Spinal cord (tissue), 10 donors: ENCODE measurements at places on chromosomes 3 and 15.

DNA sequence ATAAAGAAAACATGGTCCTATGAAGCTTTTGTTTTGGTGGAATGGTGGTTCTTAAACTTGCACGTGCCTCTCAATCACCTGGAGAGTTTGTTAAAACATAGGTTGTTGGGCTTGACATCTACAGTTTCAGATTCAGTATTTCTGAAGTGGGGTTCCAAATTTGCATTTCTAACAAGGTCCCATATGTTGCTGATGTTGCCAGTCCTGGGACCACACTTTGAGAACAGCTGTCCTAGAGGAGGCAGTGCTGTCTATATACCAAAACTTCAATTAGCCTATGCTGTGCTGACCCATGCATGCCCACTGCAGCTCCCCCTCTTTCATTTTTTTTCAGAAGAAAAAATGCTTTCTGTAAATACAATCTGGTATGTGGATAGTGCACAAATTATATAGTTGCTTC lies 31.3 kb downstream of the ALCAM start:
- no peaks in the 10 kb centered on the region for H3K4me1 ChIP-seq
- H3K27ac ChIP-seq: no peak overlapping the region
- H3K27me3 ChIP-seq: no peaks in the 10 kb centered on the region
- DNase-seq: peak; percentile 43
- H3K4me3 ChIP-seq: no peak overlapping the region
- H3K36me3 ChIP-seq: no peaks in the 10 kb centered on the region

- peaks cover 10% of the 10 kb centered on the region for H3K4me1 ChIP-seq
- H3K27me3 ChIP-seq: no peaks in the 10 kb centered on the region
- no peaks in the 10 kb centered on the region for H3K36me3 ChIP-seq
- no peak overlapping the region for H3K4me3 ChIP-seq
- no peak for DNase-seq
- no peak overlapping the region for H3K27ac ChIP-seq
Measured at GRCh38 chr3:183577346-183577745, 21.8 kb upstream of the KLHL6 start.

DNA sequence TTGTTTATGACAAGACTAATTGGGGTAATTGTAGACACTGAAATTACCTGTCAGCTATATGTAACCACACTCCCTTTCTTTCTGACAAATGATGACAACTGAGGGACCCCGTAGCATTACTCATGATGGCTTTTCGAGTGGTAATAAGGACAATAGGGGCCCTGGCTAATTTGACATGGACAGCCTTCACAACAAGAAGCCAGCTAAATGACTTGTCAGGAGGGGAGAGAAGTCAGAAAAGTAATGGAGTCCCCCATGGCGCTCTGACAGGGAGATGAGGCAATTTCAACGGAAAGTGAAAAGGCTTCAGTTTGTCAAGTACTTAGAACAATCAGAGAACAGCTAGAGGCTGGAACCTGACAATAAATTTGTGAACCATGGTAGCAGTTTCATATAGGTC lies 177.3 kb downstream of the CDIN1 start:
- no peaks in the 10 kb centered on the region for H3K4me1 ChIP-seq
- no peak overlapping the region for H3K27ac ChIP-seq
- H3K4me3 ChIP-seq: no peak overlapping the region
- H3K36me3 ChIP-seq: no peaks in the 10 kb centered on the region
- no peaks in the 10 kb centered on the region for H3K27me3 ChIP-seq

DNA sequence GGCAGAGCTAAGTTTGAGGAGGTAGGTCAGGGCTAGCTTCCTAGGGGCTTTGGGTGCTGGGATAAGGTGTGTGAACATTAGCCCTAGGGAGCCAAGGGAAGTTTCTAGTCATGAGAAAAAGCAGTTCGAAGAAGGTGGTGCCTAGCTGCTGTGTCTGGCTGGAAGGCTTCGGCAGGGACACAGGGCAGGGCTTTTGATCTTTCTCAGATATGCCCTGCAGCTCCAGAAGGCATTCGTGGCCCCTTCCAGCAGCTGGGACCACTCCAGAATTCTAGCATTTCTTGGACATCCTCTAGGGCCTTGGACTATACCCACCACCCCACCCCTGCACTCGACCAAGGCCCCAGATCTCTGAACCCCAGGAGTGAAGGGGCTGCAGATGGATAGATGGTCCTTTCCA lies 88.6 kb downstream of the TOP2B start:
- no peaks in the 10 kb centered on the region for H3K4me1 ChIP-seq
- H3K27ac ChIP-seq: no peak overlapping the region
- no peaks in the 10 kb centered on the region for H3K27me3 ChIP-seq
- no peak for DNase-seq

- no peak for DNase-seq
- no peak overlapping the region for H3K4me3 ChIP-seq
- H3K27me3 ChIP-seq: no peaks in the 10 kb centered on the region
- H3K4me1 ChIP-seq: no peaks in the 10 kb centered on the region
- no peaks in the 10 kb centered on the region for H3K36me3 ChIP-seq
Measured at GRCh38 chr3:22380253-22380652, 629.2 kb upstream of the ZNF385D start.

DNA sequence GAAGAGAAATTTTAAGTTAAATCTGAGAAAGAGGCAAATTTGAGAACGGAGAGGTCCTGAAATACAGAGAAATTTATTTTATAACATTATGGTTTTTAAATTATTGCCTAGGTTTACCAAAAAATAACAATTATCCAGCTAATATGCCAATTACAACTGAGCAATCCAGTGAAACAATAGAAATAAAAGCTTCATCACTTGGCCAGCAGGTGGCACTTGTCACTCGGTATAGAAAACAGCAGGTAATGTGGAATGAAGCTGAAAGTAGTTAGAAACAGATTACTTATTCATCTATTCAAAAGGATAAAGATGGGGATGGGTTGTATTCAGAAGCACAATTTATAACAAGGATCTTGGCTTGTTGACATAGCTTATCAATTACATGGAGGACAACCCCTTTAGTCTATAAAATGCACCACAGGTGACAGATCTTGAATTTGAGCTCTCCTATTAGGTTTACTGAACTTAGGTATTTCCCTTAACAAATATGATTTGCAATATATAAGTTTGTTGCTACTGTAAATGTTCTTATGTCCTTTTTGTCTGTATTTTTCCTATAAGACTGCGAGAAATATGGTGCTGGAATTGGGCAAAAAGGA lies 70.1 kb upstream of the GUCA1C start:
- H3K27ac ChIP-seq: no peak overlapping the region
- no peak overlapping the region for H3K4me3 ChIP-seq
- H3K4me1 ChIP-seq: no peaks in the 10 kb centered on the region
- H3K27me3 ChIP-seq: no peaks in the 10 kb centered on the region
- DNase-seq: peak; percentile 45

- DNase-seq: peak; percentile 35
- H3K4me3 ChIP-seq: no peak overlapping the region
- no peaks in the 10 kb centered on the region for H3K36me3 ChIP-seq
Measured at GRCh38 chr3:168990134-168990533, 673.4 kb downstream of the MECOM start.

- no peaks in the 10 kb centered on the region for H3K36me3 ChIP-seq
Measured at GRCh38 chr3:194270627-194271459, 80.3 kb downstream of the CPN2 start.
